GM12878 (cell line): ENCODE measurements at places on chromosomes 2 and 18. TPM values are rescaled to one million over a fixed set of nuclear protein-coding genes. Genes with fewer than 3 reads are reported as not detected.

Gene IMPA2
- 15.1 and 16.3 TPM in 2 replicates for total RNA-seq

Gene HDHD2
- 21.0 and 23.5 TPM in 2 replicates for total RNA-seq

Gene LRRTM1
- not detected in 2 replicates for total RNA-seq

Gene PTGR3
- total RNA-seq, result 44.9 and 45.1 TPM in 2 replicates

Gene TP53I3
- 10.9 and 11.4 TPM in 2 replicates for total RNA-seq

Gene ACOXL
- total RNA-seq, result 0.51 and 1.1 TPM in 2 replicates

Gene ANKRD62
- not detected in 2 replicates for total RNA-seq

Gene SNTG2
- not detected in 2 replicates for total RNA-seq

Gene CCDC85A
- not detected in 2 replicates for total RNA-seq

Gene GAREM1
- total RNA-seq, result 0.05 and 0.08 TPM in 2 replicates

DNA sequence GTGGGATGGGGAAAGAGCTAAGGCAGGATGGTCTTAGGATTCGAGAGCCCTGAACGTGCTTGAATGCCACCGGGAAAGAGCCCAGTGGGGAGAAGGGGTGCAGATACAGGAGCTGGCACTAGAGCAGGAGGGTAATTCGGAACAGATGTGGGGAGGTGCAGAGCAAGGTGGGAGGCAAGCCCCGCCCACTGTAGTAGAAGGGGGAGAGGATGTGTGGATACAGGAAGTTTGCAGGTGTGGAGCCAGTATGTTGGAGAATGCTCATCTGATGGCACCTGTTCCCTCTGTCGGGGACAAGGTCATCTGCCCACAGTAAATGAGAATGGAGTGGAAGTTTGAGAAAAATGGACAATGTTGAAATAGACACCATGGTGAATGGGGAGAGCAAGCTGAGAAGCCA is 28.8 kb downstream of the CHST10 start:
- no peak for DNase-seq

DNA sequence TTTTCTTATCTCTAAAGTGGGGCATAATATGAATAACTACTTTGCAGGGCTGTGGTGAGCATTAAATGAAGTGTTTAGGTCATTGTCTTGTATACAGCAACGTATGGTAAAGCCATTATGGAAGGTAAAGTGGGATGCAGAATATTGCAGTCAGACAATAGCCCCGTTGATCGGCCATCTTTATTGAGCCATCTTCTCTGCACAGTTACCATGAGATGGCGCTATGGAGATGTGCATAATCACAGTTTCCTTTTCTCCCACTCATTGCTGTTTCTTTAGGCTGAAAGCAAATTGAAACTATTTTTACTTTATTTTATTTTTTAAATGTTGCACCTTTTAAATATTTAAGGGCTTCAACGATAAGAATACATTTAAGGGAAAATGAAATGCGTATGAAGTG is 108.9 kb downstream of the THSD7B start:
- no peak for DNase-seq

- no peak for DNase-seq
Observed at GRCh38 chr2:214504599-214505376, 93.9 kb downstream of the VWC2L start.

DNA sequence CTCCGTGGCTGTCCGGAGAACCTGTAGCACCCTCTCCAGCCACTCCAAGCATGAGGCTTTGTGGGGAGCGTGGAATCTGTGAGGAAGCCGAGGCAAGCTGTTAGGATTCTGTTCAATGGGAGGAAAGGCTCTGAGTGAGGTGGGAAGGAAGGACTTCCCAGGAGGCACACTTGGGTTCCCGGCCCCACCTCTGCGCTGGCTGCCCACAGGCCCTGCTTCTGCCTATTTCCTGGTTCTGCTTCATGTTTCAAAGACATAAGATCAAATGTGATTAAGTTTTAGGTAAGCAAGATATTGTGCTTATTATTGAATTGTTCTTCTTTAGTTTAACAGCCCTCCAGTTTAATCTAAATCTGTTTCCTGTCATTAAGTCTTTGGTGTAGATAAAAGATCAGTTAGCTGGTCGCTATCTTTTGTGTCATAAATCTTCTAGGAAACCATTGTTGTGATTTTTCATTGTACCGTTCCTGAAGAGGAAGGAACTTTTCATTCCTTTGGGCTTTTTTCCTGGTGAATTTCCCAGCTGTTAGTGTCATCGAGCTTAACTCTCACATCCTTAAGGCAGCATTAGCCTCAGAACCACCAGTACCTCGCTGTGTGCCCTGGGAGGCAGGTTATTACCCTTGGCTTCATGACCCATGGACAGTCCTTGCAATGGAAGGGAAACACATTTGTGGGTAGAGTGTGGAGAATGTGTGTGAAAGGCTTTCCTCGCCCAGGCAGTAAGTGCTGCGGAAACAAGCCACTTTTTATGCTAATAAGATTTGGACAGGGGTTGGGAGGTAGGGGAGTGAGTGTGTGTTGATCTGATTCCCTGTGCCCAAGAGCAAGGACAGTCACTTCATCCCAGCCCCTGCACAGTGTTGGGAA is 61.9 kb upstream of the ALPP start:
- no peak for DNase-seq

DNA sequence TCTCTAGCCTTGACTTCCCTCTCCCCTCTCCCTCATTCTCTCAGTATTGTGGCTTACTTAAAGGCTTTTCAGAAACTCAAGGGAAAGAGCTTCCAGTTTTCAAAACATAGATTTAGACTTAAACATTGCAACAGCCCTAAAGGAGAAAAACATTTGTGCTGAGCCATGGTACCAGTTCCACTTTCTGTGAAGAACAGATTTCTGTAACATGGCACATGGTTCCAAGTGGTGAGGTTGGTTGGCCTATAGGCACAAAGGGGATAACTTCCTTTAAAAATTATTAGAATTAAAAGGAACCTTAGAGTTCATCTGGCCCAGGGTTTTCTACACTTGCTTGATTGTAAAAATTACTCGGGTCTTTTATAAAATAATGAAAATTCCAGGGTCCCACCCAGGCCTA is 138.6 kb upstream of the CDCA7 start:
- no peak for DNase-seq

- no peak for DNase-seq
Observed at GRCh38 chr2:128303911-128304310, 14.8 kb downstream of the HS6ST1 start.

- no peak for DNase-seq
Observed at GRCh38 chr2:44979581-44979980, 29.7 kb downstream of the SIX2 start.

- DNase-seq, result no peak
Observed at GRCh38 chr2:54636415-54637139, 86.9 kb upstream of the EML6 start.

- DNase-seq, result no peak
Observed at GRCh38 chr2:206837775-206838174, 72.4 kb downstream of the FASTKD2 start.

- DNase-seq, result no peak
Observed at GRCh38 chr2:95382192-95382591, 20.3 kb upstream of the FAHD2A start.

DNA sequence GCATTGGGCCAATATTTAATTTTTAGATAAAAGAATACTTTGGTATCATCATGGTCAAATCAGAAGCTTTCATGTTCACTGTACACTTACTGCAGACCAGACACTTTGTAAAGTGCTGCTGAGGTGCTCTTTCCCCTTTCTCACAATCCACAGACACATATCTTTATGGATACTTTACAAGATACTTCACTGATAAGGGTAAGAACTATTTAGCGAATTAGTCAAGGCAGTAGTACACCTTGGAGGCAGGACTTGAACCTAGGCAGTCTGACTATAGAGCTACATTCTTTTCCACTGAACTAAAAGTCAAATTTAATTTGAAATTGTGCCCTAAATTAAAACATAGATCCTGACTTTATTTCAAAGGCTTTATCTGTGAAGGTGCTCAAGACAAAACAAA is 60.2 kb downstream of the COBLL1 start:
- no peak for DNase-seq

DNA sequence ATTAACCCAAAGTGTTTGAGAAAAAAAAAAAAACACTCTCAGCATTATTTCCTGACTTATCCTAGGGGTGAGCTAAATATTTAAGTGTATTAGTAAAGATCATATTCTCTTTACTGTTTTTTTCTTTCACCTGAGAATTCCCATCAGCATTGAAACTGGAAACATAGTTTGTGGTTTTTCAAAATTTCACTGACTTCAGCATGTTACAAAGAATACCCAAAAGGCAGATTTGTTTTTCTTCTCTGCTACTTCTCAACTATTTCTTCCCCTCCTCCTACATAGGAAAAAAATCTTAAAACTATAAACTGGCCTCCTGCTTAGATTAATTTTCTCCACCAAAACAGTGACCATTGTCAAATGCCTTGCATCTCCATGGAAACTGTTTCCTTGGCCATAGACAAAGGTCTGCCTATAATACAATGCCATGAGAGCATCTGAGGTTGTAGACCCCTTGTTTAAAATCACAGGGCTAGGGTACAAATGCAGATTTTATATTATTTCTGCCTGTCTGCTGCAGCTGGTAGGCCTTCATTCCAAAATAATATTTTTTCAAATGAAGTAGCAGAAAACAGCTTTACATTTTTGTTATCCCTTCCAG is 179.7 kb upstream of the GALNT5 start:
- DNase-seq, result no peak

- DNase-seq, result no peak
Observed at GRCh38 chr2:86290596-86291327, 46.7 kb downstream of the REEP1 start.

GRCh38 chr2:122182616-122183355 is 427.3 kb downstream of the TSN start:
- DNase-seq, result no peak

- DNase-seq, result no peak
Observed at GRCh38 chr2:46711156-46711555, 204.4 kb downstream of the MCFD2 start.

GRCh38 chr2:237113026-237113795 is 27.5 kb downstream of the COPS8 start:
- DNase-seq, result no peak

DNA sequence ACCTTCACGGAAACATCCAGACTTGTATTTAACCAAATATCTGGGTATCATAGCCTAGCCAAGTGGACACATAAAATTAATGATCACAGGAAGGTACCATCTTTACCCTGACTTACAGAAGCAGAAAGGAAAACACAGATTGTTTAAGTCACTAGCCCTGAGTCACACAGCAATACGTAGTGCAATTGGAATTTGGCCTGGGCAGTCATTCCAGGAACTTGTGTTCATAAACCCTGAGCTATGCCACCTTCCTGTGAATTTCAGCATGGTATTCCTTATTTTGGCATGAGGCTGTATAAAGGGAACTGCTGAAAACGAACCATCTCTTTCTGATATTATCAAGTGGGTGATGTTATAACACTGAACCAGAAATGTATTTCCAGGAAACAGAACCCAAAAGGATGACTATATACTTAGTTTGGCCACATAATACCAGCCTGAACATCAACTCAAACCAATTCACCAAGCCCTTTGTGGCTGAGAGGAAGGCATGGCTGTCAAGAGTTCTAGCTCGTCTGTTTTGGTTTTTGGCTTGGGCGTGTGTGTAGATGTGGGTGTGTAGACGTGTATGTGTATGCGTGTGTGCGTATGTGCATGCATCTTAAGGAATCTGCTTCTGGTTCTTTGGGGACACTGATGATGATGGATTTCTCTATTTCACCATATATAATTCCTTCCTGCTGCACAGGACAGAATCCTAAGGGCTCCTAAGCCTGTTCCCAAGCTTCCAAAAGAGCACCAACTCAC is 533.4 kb upstream of the ID2 start:
- no peak for DNase-seq

DNA sequence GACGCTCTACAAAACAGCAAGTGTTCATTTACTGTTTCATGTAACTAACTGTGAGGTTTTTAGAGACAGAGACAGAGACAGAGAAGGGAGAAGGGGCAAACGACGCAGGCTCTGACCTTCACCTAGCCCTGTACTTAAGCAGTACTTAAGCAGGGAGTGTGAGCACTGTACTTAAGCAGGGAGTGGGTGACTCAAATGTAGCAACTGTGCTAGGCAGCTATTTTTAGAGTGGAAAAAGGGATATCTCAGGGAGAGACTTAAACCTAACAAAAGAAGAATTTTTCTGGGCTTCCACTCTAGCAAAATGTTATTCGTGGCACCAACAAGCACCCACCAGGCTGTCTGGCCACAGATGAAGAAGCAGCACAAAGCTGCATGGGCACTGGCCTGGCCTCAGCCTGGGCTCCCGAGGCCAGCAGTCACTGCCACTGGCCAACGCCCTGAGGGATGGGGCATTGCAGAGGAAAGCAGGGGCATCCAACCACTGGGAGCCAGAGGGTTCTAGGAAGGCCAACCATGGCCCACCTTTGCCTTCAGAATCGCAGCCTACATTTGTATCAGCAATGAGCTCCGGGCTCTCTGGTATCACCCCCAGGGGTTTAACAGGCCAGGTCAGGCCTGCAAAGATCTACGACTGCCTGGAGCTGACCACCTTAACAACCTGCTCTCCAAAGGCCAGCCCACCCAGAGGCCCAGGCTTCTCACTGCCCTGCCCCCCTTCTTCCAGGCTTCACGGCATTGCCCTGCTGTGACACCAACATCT is 154.3 kb downstream of the TTC32 start:
- DNase-seq, result no peak

DNA sequence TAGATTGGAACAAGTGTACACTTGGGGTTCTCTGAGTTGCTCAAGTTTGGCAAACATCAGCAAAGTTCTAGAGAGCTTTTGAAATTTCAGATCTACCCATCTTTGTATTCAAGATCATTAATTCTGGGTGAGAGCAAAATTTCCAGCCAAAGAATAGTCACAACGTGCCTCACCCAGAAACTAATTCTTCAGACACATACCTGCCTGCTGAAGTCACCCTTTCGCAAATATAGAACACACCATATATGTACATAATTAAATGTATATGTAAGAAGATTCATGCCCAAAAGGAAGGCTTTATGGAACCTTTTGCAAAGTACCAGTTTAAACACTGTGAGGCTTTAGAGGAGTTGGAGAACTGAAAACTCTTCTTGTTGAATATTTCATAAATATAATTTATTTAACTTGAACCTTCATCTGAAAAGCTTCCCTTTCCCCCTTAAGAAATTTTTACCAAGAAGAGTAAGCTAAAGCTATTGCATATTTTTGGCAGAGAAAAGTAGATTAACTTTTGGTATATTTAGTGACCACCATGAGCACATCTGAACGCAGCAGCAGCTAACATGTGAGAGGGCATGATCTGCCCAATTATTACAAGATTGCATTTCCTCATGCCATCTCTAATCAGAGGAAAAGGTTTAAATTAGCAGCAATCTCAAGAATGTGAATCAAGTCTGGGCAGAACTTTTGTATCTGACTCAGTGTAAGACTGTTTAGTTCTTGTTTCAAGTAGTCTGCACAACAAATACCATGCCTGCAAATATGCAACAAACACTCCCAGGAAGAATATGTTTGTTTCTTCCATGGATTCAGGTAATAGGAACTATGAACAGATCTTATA is 8.2 kb downstream of the RND3 start:
- no peak for DNase-seq
